ENCODE measurements at places on chromosomes 5 and 9.

DNA sequence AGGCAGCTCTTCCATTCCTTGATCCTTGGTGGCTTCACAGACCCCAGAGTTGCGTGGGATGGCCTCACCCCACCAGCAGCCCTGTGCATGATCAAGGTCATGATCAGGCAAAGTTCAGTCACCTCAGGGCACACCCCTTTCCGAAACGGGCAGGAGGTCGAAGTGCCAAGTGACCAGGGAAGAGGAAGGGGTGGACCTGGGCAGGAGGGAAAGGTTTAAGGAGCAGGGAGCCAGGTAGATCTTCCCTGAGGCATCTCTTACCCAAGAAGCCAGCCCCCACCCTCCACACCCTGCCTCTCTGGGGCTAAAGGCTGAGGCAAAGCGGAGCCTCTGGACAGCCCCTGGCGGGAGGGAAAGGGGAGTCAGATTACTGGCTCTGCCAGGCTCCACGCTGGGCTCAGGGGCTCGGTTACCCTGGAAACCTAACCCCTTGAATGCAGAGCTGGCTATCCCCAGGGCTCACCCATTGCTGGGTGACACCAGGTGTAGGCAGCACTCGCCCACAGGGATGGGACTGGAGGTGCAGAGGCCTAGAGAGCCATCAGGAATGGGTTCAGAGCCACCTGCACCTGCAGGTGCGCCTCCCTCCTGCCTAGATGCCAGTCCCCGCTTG, 3.6 kb downstream of the MGAT4B start:
- DNase-seq: no peak

DNA sequence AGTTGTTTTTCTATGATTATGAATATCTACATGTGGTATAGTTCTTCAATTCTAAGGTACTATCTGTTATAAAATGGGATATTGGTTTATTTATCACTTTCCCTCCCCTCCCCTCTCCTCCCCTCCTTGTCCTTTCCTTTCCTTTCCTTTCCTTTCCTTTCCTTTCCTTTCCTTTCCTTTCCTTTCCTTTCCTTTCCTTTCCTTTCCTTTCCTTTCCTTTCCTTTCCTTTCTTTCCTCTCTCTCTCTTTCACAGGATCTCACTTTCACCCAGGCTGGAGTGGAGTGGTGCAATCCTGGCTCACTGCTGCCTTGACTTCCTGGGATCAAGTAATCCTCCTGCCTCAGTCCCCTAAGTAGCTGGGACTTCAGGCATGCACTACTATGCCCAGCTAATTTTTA, 466.8 kb downstream of the DMAC1 start:
- DNase-seq: no peak

DNA sequence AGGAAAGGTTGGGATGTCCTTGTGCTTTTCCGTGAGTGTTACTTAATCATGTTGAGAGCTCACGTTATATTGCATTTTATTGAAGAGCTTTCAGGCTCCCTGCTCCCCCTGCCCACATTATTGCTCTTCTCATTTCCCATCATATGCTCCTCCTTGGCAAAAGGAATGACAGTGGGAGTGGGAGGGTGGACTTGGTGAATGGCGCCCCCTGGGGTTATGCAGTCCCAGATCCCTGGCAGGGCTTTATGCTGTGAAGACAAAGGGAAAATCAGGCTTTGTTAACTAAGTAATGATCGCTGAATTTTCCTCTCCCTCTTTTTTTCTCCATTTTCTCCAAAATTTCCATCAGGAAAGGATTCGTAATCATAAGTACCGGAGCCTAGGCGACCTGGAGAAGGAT, 166.6 kb downstream of the SMARCA2 start:
- no peak for DNase-seq

DNA sequence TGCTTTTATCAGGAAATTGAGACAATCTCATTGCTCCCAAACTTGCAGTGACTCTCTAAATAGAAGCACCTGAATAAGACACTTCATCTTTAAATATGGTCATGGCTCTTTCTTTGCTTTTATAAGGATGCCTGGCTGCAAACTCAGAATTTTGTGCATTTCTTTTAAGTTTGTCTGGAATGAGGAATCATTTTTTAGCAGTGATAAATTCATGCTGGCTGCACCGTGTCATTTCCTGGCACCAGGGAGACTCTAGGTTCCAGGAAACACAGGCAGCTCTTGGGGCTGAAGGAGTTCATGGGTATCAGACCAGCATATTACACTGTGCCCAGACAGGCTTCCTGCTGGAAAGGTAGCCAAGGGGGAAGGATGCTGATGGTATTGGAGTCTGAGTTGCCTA, 109.9 kb downstream of the NUDT12 start:
- DNase-seq: no peak

- DNase-seq: no peak
These were observed 210.5 kb downstream of the KDM4C start for GRCh38 chr9:6968271-6968670.

DNA sequence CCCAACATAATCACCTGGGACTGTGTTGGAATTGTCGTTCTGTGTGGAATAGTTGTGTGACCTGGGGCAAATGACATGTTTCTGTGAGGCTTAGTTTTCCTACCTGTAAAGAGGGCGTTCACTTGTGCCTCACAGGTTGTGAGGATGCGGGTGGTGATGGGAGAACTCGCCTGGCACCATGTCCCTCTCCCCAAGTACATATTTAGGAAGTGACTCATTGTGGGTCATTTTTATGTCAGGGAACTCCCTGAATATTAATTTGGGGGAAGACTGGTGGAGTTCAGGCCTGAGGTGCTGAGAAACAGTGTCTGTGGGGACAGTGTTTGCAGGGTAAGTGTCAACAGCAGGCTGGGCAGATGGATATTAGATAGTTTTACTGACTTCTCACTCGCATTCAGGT, 144.7 kb downstream of the KDM4C start:
- DNase-seq: no peak

DNA sequence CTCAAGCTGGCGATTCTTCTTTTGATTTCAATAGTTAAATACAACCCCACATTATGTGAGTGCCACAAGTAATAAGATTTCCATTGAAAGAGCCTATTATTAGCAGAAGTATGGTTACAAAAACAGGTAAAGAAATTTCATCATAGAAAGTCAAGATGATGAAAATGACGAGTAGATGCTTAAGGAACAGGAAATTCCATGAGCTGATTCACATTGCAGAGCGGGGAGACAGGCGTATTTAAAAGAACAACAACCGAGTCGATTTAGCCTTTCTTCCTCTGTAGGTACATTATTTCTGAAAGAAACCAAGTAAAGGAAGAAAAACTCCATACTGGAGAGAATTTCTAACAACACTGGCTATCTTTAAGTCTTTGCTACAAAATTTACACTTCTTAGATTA, 310.4 kb downstream of the SLF1 start:
- DNase-seq: no peak

DNA sequence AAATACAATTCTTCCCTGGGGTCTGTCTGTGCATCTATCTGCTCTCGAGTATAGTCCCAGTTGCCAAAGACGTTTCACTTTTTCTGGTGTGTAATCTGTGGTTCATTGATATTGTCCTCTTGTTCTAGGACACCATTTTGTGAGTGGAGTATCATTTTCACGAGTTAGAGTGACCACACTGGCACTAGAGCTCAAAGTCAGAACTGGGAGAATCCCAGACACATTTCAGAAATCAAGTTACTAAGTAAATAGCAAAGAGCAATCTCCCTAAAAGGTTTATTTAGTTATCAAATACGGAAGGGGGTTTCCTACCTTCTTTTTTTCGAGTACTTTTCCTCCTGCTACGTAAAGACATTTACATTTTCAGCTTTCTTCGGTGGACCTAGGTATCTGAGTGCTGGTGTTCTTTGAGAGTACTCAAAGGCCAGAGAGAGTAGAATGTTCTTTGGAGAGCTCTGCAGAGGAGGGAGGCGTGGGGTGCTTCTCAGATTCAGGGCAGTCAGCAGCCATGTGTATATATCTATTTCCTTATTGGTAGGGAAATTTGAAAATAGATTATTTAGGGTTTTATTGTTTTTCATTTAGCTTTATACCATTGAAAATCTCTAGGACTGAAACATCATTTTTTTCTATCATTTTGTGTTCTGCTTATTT, 8.9 kb upstream of the HSPA9 start:
- no peak for DNase-seq

DNA sequence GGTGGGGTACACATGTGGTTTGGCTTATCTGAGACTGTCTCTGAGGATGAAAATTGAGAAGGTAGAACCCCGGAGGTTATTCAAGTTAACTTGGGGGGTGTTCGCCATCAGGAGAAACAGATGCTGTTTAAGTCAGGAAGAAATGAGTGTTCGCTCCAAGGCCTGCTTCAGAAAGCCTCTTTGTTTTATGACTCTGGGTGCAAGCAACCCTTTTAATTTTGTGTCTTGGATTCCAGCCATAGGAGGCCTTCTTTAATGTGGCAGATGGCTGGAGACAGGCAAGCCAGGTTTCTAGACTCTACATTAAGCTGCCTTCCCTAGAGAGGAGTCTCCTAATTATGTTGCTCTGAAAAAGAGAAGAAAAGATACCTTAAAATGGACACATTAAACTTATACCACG, 4.2 kb upstream of the SMAD5 start:
- DNase-seq: no peak

- no peak for DNase-seq
These were observed 744 bp downstream of the GMCL2 start for GRCh38 chr5:178186427-178186826.

DNA sequence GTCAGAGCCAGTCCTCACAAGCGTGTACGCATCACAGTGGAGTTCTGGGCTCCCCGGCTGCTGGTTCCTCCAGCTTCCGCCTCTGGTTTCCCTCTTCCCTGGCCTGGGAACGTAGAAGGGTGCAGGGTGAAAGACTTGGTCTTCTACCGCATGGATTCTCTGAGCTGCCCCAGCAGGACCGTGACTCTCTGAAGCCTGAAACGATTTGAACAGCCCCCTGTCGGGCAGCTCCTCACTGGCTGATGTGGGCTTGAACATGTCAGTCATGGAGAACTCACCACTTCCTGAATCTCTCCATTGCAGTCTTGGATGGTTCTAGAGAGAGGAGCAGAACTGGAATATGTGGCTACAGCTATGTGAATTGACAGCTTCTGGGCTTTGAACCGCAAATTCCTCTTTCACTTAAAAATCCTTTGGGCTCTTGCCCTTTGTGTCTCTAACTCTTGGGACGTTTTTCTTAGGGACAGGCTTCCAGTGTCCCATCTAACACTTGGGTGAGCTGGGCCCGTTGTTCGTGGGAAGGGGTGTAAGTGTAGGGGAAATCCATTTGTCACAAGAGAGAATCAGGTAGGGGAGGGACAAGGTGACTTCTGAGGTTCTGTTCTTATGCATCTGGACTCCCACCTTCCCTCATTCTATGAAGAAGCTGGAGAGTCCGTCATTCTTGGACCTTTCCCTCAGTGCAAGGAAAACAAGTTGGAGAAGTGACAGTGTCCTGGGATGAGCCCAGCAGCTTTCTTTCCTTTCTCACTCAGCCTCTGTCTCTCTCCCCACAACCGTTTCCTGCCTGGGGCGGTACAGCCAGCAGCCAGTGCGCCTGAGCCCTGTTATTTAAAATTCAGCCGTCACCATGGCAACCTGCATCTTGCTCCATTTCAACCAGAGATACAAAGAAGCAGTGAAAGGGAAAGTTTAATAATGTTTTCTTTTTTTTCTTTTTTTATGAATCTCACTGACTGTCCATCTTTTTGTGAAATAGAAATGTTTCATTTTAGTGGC, 84.7 kb downstream of the PTTG1 start:
- peak; percentile 62 for DNase-seq

GRCh38 chr5:158851488-158851887, 248.2 kb downstream of the EBF1 start:
- DNase-seq: no peak

- DNase-seq: no peak
These were observed 219.0 kb downstream of the HTR1A start for GRCh38 chr5:63743096-63743798.

DNA sequence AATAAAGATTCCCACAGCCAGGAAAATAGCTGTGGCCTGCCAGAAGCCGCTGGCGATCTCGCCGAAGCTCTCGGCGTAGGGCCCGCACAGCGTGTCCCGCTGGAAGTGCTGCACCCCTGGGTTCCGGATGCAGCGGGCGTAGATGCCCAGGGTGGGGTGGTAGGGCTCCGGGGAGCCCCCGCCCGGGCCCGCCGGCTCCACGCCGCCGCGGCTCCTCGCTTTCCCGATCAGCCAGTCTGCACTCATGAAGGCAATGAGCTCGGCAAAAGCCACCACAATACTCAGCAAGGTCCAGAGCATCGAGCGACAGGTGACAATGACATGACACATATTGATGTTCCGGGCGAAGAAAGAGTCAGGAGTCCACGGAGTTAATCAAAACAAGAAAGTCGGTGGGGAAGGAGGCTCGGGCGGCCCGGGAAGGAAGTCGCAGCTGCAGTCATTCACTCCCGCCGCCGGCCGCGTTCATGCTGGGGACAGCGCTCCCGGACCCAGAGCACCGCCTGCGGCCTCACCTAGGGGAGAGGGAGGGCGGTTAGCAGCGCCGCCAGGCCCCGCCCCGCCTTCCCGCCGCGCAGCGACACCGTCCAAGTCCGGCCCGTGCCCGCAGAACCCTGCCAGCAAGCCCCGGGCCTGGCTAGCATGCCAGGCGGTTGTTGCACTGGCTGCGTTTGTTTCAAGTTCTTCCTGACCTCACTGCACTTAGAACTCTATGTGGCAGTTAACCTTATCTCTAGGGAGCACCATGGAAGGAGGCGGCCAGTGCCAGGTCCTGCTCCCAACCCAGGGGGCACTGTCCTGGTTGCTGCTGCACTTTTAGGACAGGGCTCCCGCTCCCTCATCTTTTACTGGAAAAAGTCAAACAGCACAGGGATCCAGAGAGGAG, 138.4 kb downstream of the LHFPL2 start:
- DNase-seq: peak; percentile 40

DNA sequence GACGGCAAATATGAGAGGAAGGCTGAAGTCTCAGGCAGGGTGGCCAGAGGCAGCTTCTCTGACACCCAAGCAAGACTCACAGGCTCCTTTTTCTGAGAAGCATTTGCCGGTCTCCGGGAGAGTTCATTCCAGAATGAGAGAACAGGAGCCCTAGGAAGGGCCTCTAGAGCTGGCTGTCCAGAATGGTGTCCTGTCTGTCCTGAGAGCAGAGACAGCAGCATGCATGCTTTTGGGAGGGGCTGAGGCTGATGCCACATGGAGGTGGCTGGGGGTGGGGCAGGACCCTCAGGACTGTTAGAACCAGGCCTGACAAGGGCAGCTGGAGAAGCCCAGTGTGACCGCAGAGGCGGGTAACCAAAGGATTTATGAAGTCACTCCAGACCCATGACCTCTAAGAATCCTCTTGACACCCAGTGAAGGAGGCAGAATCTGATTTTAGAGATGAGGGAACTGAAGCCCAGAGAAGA, 60.0 kb downstream of the SHB start:
- no peak for DNase-seq

DNA sequence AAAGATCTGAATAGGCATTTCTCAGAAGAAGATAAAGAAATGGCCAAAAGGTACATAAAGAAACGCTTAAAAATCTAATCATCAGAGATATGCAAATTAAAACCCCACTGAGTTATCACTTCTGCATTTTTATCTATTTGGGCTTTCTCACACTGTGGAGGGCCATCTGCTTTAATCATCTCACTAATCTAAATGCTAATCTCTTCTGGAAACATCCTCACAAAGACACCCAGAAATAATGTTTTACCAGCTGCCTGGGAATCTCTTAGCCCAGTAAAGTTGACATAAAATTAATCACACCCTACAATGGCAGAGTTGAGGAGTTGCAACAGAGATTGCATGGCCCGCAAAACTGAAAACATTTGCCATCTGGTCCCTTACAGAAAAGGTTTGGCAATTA, 407.9 kb upstream of the CYLC2 start:
- DNase-seq: no peak
